Natural killer cell (primary cell): ENCODE measurements at places on chromosomes 2 and 18.

- no peak for DNase-seq
Observed at GRCh38 chr2:188693111-188693510, 281.1 kb upstream of the COL3A1 start.

- DNase-seq: peak; percentile 85
Observed at GRCh38 chr2:201116959-201117734, 1.2 kb downstream of the CFLAR start.

- peak; percentile 93 for DNase-seq
Observed at GRCh38 chr2:8488001-8488738, 193.7 kb upstream of the ID2 start.

DNA sequence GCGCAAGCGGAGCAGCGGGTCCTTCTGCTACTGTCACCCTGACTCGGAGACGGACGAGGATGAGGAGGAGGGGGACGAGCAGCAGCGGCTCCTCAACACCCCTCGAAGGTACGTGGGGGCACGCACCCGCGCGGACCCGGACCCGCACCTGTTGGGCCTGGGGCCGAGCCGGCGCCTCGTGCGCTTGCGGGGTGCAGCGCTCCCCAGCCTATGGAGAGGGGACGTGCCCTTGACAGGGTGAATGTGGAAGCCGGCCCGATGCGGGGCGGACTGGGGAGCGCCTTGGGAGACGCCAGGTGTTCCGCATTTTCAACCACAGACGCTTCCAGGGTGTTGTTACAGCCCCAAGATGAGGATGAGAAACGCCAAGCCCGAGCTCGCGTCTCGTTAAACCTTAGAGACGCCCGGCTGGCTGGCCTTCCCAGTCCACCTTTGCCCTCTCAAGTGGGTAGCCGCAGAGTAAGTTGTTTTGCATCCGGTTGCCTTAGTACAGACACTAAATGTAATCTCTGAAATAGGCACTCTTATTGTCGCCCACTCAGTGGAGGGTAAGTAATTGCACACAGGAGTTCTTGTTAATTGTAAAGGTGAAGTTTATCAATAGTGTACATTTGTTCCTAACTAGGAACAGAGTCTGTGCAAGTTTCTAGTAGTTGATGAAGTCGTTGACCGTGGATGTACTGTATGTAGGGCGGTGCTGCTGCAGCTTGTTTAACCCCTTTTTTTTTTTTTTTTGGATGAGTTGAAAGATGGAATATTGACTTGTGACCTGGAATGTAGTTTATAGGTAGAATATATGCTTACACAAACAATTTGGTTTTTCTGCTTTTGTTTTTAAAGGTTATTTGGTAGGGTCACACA, 815 bp downstream of the GMCL1 start:
- DNase-seq: peak; percentile 65

DNA sequence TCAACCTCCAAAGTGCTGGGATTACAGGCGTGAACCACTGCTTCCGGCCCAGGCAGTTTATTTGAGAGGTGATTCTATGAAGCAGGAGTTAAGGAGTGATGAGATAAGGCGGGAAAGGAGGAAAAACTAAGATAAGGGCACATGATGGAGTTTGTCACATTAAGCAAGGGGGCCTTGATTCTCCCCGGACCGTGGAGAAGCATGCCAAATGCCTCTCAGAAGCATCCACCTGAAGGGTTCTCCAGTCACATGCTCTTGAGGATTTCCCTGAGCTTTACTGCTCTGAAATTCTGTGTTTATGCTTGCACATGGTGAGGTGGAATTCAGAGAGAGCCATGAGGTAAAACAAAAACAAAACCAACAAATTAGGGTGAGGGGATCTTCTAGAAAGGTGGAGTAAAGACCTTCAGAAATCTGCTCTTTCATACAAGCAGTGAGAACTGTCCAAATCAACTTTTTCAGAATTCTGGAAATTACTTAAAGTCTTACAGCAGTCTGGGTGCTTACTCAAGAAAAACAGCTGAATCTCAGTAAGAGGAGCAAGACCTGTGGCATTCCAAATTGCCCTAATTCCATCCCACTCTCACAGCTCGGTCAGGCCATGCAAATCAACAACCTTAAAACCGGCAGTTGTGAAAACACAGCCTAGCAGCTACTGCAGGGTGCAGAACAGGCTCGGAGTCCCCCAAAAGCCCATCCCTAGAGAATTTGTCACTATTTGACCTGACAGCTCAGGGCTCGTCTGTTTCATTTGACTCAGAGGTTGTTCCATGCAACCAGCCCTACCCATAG, 69.1 kb upstream of the CTLA4 start:
- no peak for DNase-seq

- DNase-seq: no peak
Observed at GRCh38 chr2:54191361-54192135, 64.5 kb downstream of the TSPYL6 start.
